ENCODE measurements at places on chromosomes 7 and 10.

DNA sequence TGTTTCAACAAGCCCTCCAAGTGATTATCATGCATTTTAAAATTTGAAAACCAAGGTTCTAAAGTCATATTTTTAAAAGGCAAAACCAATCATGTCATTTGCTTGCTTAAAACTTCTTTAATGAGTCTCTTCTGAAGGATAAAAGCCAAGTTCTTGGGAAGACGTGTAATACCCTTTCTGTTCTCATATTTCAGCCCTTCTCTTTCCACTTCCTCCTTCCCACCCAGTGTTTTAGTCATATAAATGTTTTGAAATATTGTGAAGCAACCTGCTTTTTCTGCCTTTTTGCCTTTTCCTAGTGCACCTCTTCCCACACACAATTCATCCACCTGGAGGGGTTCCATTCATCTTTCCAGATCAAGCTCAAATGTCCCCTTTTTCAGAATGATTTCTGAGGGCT lies 211.1 kb upstream of the LRRTM3 start:
- DNase-seq, result no peak

DNA sequence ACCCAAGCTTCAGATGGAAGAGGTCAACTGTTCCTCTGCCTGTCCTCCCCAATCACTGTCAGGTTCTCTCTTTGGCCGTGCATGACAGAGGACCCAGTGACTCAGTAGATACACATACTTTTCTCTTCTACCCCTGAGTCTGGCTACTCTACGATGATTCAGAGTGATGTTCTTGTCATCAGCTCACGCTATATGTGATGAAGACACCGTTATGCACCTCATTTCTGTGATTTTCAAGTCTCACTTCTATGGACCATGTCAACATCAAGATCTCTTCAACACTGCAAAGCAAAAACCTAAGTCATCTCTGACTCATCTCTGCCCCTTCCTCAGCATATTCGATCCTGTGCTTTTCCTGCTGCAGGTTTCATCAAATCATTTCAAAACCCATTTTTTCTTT lies 76.6 kb upstream of the DGKI start:
- no peak for DNase-seq

GRCh38 chr7:81385370-81385769 lies 384.5 kb downstream of the HGF start:
- DNase-seq, result no peak

DNA sequence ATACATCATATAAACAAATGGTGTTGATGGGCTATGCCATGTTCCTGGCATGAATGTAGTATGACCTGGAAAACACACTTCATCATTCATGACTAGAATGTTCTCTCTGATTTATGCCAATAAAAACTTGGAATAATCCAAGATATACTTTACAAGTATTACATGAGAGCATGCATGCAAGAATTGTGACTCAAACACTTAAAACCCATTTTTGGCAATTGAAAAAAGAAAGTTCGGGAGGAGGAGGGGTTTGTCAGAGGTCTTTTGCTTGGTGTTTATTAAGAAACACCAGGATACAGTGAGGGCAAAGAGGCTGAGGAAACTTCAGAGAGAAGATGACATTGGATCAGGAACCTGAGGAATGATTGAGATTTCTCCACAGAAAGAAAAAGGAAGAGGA lies 10.2 kb upstream of the CUL1 start:
- no peak for DNase-seq

- no peak for DNase-seq
These were observed 122.8 kb upstream of the GDF10 start for GRCh38 chr10:47176903-47177868.

Data from head of caudate nucleus (tissue), 42 donors.